Vagina (tissue), 2 donors: ENCODE measurements at places on chromosomes 16 and 17.

- DNase-seq = no peak
Observed at GRCh38 chr17:44308320-44308818, at the start of gene RUNDC3A. Gene RUNDC3A (plus strand): TSS chr17:44308601. CDS start chr17:44308833, 232 bp downstream.

GRCh38 chr17:2071455-2072281 is 16.8 kb downstream of the HIC1 start:
- DNase-seq = no peak

- no peak for DNase-seq
Observed at GRCh38 chr17:77018504-77018903, 122.3 kb upstream of the SEC14L1 start.

- no peak for DNase-seq
Observed at GRCh38 chr17:81932333-81932983, 4.6 kb downstream of the PYCR1 start.

GRCh38 chr17:80882323-80882722 is 109.3 kb upstream of the CHMP6 start:
- no peak for DNase-seq

GRCh38 chr16:24102209-24102660 is 153.9 kb upstream of the CACNG3 start:
- no peak for DNase-seq

DNA sequence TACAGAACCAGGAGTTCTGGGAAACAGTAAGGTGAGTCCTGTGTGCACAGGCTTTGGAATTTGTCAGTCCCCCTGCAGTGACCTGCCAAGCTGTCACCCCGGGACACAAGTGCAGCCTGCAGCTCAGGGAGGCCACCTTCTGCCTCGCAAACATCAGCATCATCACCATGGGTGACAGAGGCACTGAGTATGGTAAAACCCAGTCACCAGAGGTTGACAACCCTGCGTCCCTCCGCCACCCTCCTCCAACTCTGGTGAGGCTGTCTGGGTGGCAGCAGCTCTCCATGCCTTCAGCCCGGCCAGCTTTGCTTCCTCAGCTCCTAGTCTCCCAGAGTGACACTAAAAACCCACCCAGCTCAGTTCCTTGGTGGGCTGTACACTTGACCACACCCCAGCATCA is 221.0 kb downstream of the CPPED1 start:
- no peak for DNase-seq

DNA sequence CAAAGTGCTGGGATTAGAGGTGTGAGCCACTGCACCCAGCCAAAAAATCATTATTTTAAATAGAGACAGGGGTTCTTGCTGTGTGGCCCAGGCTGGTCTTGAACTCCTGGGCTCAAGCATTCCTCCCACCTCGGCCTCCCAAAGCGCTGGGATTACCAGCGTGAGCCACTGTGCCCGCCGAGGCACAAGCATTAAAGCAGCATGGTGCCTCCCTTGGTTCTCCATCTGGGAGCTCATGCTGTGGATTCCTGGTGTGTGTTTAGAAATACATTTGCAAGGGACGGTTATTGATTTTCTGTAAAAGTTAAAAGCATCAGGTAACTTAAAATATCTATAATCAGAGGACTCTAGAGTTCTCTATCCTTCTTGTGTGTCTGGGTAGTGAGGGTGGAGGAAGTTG is 14.7 kb upstream of the CAPN15 start:
- DNase-seq = no peak

- no peak for DNase-seq
Observed at GRCh38 chr16:88317613-88317965, 65.2 kb upstream of the ZNF469 start.

DNA sequence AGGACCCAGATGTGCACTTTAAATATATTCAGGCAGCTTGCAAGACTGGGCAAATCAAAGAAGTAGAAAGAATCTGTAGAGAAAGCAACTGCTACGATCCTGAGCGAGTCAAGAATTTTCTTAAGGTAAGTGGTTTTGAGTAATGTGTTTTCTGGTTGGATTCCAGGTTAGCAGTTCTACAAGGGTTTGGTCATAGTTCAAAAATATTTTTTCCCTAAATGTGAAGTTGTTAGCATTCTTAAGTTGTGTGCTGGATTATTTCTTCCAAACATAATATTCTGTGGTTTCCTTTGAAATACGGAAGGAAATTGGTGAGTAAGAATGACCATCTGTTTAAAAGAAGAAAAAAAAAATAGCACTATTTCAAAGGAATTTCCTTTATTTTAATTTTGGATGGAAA is 38.4 kb downstream of the PTRH2 start:
- DNase-seq = no peak

DNA sequence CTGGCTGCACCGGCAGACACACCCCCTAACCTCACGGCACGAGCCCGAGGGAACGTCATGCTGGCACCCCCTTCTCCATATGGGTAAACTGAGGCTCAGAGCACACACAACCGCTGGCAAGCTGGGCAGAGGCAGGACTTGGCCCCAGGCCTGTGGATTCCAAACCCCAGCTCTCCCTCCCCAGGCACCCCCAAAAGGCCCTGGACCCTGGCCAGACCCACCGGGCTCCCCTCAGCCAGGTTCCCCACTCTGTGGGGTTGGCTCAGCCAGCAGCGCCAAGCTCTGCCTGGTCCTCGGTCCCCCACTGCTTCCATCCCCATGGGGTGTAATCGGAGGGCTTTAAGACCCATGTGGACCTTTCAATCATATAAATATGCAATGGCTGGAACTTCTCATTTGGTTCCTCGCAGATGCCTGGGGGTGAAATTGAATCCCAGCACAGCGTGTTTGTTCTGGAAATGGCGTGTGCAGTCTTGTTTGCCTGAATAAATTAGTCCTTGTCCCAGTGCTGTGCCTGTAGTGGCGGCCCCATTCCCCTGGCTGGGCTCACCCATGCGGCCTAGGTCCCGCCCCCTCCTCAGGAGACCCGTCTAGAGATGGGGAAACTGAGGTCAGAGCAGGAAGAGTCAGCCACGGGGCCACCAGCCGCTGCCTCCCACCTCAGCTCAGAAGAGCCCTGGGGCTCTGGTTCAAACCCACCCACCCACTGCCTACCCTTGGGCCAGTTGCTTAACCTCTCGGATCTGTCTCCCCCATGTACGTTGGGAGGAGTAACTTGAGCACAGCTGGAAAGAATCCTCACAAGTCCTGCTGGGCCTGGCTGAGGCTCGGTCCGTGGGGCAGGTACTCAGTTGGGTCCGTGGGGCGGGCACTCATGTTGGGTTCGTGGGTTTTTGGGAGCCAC is 57.3 kb downstream of the ZFPM1 start:
- no peak for DNase-seq

DNA sequence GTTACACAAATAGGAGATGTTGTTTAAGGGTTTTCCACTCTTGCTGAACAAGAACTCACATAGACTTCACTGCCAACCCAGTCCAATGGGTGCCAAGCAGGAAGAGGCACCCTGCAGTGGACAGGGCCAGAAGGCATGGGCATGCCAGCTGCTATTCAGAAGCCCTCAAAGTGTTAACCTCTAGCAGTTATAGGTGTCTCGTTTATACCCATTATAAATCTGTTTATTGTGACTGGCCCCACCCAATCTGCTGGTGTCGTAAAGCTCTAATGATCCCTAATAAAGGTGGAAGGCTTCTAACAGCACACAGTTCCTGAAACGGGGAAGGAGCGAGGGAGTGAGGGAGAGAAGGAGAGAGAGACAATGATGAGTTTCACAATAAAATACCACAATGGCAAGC is 23.9 kb downstream of the HNF1B start:
- no peak for DNase-seq

DNA sequence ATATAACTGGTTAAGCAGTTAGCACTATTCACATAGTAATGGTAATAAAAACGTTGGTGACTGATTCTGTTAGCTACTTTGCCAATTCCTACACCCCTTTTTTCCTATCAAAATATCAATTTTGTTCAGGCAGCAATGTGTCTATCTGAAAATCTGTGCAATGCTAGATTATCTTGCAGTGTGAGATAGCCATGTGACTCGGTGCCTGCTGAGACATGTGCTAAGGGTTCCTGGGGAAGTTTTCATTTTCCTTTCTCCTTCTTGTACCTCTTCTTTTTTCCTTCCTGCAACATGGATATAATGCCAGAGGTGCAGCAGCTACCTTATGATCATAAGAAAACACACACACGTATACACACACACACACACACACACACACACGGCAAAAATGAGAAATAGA is 100.5 kb upstream of the SHISA6 start:
- no peak for DNase-seq

DNA sequence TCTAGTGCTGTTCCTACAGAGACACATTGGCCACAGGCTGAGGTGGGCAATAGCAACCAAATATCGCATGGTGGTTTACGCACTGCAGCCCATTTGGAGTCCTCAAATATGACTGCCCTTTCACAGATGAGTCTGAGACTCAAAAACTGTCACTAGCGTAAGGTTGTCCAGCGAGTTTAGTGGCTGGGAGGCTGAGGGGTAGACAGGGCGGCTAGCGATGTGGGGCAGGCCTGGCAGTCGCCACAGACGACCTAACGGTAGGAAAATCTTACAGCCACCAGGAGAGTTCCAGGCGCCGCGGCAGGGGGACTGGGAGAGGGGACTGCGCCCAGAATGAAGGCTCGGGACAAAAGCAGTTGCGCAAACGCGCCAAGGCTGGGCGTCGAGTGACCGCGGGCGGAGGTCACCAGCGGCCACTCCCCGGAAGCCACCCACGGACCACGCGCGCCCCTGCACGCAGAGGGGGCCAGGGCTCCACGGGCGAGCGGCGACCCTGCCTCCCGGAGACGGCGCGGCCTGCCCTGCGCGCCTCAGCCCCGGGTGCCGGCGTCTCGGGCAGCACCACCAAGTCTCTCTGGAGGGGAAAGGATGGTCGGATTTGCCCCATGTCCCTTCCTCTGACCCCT is 699 bp upstream of the MAP1LC3B start:
- no peak for DNase-seq
